ENCODE measurements at places on chromosomes 2 and 18. TPM values are rescaled to one million over a fixed set of nuclear protein-coding genes. Genes with fewer than 3 reads are reported as not detected.

- no peak for DNase-seq
Observed at GRCh38 chr2:106147665-106148064, 46.4 kb downstream of the UXS1 start.

GRCh38 chr18:13039806-13040205 lies 48.6 kb downstream of the CEP192 start:
- no peak for DNase-seq

- no peak for DNase-seq
Observed at GRCh38 chr2:150097901-150098531, 389.5 kb downstream of the RND3 start.

GRCh38 chr2:202883987-202884675 lies 12.6 kb upstream of the ICA1L start:
- no peak for DNase-seq

The DUSP2 gene
- 2.4 TPM for polyA plus RNA-seq
